Esophagus squamous epithelium (tissue), 5 donors: ENCODE measurements at places on chromosomes 13 and 19.

DNA sequence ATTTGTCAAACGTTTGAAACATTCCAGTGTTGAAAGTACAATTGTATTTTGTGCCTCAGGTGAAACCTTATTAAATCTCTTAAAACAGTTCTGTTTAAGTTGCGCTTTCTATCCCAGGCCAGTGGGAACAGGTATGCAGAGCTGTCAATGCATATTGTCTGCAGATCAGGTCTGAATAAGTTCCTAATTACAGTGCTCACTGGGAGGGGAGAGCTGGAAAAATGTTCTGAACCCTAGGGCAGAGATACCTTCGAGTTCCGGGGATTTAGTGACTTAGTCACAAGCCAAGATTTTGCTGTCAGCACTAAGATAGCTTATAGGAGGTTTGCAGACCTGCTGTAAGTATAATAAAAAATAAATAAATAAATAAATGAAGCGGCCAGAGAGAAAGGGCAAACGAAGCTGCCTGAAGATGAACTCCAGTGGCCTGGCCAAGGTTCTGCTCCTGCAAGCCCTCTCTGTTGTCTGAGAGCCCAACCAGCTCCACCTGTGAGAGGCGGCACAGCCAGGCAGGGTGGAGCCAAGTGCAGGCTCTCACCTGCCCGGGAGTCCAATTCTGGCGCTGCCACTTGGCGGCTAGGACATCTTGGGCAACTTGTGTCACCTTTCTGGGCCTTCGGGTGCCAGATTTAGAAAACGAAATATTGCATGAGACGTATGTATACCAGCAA lies 97.9 kb upstream of the SLC7A1 start:
- no peak for DNase-seq

- no peak for DNase-seq
These were observed 108.7 kb downstream of the TEX29 start for GRCh38 chr13:111429064-111429558.

DNA sequence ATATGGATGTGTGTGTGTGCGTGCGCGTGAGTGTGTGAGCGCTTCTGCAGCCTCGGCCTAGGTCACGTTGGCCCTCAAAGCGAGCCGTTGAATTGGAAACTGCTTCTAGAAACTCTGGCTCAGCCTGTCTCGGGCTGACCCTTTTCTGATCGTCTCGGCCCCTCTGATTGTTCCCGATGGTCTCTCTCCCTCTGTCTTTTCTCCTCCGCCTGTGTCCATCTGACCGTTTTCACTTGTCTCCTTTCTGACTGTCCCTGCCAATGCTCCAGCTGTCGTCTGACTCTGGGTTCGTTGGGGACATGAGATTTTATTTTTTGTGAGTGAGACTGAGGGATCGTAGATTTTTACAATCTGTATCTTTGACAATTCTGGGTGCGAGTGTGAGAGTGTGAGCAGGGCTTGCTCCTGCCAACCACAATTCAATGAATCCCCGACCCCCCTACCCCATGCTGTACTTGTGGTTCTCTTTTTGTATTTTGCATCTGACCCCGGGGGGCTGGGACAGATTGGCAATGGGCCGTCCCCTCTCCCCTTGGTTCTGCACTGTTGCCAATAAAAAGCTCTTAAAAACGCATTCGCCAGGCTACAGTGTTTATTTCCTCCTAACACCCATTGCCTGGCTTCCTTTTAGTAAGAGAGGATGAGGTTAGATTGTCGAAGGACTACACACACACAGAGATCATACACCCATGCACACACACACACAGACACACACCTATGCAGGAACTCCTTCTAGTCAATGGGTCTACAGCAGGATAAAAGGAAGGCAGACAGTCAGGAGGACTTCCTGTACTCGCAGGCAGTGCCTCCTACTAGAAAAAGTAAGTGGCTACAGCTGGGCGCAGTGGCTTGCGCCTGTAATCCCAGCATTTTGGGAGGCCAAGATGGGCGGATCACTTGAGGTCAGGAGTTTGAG lies 7.1 kb downstream of the FOSB start:
- no peak for DNase-seq

DNA sequence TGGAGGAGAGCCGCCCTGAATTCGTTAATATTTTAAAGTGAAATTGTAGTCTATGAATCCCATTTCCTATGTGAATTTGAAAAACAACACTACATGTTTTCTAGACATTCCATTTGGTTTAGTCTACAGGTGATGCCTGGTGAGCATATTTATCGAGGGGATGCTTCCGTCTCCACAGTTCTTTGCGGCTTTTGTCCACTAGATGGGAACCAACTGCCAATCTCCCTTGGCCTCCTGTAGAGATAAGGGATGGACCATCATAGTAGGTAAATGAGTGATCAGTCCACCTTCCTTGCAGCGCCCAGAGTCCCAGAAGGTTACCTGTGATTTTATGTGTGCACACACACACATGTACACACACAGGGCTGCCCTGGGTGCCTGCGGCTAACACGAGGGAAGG lies 289.8 kb upstream of the SOX21 start:
- no peak for DNase-seq

DNA sequence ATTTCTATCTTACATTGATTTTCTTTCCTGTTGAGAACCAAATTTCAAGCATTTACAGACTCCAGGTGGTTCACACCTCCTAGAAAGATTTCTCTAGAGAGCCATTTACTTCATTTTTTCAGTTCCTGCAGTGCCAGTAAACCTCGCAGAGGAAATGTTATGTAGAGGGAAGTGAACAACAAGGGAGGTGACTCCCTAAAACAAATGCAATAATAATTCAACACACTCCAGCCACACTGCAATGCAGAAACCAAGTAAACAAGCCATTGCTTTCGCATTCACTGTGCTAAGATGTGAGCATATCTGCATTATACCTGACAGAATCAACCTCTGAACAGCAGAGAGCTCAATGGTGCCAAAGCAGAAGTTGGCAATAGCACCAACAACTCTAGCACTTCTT lies 215.1 kb downstream of the RBM26 start:
- DNase-seq: no peak

- no peak for DNase-seq
These were observed 34.1 kb downstream of the DLEU7 start for GRCh38 chr13:50809133-50810090.

DNA sequence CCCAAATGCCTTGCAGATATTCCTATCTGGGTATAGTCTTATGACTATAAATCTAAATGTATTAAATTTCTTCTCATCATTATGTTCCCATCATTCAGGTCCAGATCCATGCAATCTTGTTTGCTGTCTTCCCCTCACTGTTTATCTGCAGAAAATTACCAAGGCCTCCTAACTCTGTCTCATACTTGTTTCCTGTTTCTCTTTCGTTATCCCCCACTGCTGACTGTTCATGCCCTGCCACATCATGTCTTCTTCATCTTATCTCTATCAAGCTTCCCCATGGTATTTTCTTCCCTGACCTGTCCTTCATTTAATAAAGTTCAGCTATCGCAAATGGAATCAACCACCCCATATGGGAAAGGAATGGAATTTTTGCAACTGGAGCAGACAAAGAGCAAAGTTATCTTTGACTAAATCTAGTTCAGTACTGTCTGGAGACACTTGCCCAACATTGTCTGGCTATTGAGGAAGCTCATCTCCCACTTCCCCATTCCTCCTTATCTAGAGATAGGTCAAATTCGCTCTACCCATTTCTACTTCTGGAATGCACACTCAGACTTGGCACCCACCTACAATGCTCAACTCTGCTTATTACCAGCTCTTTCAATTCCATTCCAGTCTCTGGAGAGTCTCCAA lies 1358.1 kb downstream of the EFNB2 start:
- no peak for DNase-seq

DNA sequence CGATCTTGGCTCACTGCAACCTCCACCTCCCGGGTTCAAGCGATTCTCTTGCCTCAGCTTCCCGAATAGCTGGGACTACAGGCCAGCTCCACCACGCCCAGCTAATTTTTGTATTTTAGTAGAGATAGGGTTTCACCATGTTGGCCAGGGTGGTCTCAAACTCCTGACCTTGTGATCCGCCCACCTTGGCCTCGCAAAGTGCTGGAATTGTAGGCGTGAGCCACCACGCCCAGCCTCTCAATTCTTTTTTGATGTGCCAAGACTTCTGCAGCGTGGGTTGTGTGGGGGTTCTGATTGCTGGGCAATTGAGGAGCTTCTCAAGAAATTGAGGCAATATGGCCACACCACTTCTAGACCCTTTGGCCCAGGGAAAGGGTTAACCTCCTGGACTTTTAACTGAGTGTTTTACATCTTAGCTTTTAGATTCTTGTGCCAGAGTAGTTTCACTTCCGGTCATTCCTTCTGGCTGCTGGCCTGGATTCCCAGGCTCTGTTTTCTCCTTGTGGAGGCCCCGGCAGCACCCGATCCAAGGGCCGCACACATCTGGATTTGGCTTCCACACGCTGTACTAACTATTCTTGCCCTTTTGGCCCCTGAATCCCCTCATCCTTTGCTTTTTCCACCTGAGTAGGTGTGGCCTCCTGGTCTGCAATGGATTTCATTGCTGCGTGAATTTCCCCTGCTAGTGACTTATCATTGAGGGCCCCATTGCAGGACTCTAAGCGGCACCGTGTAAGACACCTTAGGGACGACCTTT lies 14.7 kb downstream of the SMARCA4 start:
- no peak for DNase-seq

DNA sequence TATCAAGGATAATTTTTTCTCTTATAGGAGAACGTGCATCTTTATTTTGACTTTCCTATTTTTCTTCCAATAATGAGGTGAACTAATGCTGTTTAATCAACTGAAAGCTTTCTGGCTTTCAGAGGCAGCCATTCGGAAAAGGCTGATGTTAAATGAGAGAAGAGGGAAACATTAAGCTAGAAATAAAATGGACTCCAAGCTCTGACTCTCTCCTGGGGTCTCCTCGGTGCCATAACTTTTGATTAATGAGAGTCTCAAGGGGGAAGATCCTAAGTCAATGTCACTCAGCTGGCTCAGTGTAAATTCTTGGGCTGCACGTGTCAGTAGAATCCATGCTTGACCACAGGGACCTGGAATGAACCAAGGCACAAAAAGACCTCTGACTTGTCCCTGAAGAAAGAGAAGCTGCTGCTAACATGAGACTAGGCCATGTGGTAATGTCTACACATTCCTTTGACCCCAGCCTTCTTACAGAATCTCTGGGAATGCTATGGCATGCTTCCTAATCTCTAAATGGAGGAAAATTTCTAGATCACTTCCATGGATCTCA lies 152.2 kb upstream of the RFC3 start:
- no peak for DNase-seq

DNA sequence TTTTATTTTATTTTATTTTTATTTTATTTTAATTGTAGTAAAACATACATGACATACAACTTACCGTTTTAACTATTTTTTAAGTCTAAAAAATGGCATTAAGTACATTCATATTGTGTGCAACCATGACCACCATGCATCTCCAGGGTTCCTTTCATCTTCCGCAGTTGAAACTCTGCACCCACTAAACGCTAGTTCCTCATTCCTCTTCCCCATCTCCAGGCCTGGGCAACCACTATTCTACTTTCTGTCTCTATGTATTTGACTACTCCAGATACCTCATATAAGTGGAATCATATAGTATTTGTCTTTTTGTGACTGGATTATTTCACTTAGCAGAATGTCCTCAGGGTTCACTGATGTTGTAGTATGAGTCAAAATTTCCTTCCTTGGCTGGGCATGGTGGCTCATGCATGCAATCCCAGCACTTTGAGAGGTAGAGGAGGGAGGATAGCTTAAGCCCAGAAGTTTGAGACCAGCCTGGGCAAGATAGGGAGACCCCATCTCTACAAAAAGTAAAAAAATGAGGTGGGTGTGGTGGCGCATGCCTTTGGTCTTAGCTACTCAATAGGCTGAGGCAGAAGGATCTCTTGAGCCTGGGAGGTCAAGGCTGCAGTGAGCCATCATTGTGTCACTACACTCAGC lies 55.7 kb upstream of the ZNF507 start:
- no peak for DNase-seq

DNA sequence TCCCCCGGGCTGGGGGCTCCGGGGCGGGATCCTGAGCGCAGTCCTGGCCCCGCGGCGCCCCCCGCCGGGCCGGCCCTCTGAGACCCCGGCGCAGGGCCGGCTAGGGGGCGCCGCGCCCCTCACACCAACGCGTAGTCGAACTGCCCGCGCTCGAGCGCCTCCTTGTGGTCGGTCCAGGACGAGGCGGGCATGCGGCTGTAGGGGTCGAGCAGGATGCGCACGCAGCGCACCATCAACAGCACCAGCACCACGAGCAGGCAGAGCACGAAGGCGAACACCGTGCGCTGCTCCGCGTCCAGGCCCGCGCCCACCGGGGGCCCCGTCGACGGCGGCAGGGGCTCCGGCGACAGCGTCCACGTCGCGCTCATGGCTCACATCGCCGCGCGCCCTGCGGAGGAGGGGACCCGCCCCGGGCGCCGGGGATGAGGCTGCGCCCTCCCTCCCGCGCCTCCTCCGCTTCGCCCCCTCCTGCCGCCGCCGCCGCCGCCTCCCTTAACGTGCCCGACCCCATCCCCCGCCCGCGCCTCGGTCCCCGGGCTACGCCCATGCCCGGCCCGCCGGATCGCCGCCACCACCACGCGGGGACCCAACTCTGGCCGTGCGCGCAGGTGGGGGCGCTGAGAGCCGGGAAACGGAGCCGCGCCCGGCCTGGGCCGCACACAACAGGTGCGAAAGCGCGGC lies 624 bp downstream of the CTXN1 start:
- no peak for DNase-seq

DNA sequence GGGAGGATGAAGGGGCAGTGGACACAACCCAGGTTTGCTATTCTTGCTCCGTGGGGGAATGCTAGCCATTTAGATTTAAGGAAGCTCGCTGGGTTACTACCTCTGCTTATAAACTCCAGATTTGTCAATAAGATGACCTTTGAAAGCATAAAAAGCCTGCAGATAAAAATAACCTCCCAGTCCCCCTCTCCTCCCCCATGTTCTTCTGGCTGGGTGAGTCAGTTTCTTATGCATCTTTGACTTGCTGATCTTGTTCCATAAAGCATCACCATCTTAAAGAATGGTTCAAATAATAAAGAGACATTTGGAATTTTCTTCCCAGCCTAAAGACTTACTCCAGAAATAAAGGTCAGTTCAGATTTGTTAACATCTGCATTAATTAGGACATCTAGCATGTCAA lies 118.3 kb upstream of the RNF113B start:
- DNase-seq: no peak

DNA sequence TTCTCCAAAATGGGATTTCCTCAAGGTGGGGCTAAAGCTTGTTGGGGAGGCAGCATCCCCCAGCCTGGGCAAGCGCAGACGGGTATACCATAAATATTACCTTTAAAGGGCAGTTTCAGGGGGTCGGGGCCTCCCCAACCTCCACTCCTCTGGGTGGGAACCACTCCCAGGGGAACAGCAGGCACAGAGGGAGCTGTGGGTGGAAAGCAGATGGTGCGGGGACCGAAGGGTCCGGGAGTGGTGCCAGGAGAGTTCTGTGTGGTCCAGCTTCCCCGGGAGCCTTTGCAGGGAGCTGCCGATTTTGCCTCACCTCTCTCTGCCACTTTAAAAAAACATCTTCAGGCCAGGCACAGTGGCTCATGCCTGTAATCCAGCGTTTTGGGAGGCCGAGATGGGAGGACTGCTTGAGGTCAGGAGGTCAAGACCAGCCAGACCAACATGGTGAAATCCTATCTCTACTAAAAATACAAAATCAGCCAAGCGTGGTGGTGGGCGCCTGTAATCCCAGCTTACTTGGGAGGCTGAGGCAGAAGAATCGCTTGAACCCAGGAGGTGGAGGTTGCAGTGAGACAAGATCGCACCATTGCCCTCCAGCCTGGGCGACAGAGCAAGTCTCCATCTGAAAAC lies 5.5 kb downstream of the MAST3 start:
- no peak for DNase-seq
